ENCODE measurements at places on chromosomes 6 and 20.

DNA sequence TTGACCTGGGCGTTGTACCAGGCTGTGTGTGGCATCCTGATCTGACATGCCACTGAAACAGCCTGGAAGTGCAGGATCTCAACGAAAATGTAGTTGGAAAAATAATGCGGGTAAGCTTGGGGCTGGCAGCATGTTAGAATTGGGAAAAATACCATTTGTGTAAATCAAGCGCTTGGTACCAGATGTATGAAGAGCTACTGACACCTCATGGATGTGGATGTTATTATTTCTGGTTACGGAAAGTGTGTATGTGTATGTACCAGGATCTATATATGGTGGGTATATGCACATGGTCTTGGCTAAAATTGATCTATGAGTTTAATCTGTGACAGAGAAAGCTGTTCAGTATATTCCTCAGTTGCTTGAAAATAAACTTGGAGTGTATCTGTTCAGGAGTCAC, 22.7 kb downstream of the HIVEP1 start:
- DNase-seq = no peak

DNA sequence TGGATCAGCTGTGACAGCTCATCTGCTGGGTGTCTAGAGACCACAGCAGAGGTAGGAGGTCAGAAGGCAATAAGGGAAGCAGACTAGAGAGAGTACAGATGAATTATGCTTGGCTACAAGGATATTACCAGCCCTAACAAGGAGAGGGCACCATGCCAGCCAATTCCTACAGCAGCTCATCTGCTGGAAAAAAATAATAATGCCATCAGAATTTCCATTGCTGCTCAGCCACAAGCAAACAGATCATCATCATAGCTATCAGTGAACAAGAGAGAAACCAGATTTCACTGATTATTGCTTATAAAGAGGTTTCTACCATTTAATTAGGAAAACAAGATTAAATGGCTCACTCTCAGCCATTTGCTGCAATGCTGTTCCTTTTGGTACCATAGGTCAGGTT, 66.5 kb downstream of the PSMG4 start:
- DNase-seq = no peak

DNA sequence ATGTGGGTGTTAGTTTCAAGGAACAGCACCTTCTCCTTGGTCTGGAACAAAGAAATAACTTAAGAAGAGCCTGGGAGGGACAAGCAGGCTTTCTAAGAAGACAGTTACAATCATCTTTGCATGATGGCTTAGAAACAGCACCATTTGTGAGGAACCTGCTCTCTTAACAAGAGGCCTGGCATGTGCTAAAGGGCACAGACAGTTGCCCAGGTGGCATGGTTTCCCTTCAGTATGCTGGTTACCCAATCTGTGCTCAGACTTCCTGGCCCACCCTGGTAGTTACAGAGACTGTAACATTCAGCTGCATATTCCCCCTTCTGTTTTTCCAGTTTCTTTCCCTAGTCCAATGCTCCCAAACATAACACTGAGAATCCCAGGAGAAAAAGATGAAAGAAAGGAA, 84.0 kb downstream of the CHD6 start:
- DNase-seq = no peak

DNA sequence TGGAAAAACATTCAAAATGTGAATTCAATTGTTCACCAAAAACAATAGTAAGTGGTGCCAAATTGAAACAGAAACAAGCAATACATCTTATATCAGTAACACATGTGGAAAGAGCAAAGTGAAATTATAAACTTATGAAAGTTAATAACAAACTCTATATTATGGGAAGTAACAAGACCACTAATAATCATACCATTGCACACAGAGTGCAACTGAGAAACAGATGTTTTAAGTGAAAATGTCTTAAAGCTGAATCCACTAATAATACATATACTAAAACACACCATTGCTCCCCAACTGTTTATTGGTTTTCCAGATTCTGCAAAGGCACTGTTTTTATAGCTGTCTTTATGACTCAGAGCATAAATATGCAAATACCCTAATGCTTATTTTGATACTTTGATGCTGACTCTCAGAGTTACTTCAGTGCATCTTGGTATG, 292.3 kb downstream of the RFPL4B start:
- DNase-seq = no peak

GRCh38 chr6:7468382-7469081, 72.9 kb upstream of the DSP start:
- DNase-seq = no peak

GRCh38 chr20:25478889-25479568, 71.6 kb downstream of the GINS1 start:
- DNase-seq = no peak

DNA sequence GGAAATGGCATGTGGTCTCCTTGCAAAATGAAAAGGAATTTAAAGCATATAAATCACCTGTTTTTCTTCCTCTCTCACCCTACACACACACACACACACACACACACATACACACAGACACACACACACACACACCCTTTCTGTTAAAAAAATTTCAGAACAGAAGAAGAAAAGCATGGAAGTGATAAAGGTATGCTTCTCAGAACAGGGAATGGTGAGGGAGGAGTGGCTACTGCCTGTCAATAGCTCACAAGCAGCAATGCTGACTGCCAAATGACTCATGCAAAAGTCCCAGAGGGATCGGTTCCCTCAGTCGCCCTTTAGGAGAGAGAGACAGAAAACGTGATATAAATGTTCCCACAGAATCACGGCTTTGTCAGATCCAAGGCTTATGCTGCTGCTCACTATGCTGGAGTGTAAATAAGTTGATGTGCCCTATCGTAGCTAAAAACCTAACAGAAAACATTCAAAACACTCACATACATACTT, 102.6 kb downstream of the IBTK start:
- DNase-seq = no peak

GRCh38 chr6:109472132-109472995, 10.7 kb downstream of the ZBTB24 start:
- no peak for DNase-seq

GRCh38 chr20:32819992-32820697, 391 bp downstream of the MAPRE1 start:
- no peak for DNase-seq

- DNase-seq = no peak
These were observed 16.2 kb upstream of the CEBPB start for GRCh38 chr20:50174456-50174855.

- no peak for DNase-seq
These were observed 47.2 kb downstream of the VEGFA start for GRCh38 chr6:43817192-43817591.

GRCh38 chr20:25020901-25021301, 28.4 kb upstream of the APMAP start:
- DNase-seq = no peak

GRCh38 chr20:45912344-45912682, 358 bp upstream of the PLTP start:
- no peak for DNase-seq

DNA sequence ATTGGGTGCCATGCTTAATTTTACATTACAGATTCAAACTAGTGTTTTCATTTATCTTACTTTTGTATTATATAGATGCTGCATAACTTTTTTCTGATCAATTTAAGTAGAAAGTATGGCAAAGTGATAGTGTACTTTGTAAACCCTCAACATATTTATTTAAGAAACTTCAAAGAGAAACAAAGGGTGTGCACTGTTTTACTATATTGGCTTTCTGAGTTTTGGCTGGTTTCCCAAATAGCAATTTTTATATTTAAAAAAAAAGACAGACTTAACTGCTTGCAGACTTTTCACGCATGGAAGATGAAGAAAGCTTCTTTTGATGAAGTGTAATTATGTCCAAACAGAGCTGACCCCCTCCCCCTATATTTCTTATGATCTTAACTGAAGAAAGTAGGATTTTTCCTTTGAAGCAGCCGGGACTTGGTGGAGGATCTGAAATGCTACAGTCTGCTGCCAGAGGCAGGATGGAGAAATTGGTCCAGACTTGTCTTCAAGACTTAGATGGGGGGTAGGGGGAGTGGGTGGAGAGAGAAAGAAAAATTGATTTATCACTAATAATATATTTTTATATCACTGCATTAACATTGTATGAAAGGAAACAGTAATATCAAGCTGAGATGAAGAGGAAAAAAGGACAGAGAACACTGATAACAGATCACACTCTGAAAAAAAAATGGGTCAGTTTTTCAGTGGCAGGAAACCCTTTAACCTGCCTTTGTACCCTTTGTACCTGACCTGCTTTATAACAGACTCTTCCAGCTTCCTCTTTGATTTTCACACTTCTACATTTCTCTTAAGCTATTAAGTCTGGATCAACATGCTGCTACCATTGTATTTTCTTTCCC, 56.0 kb upstream of the SUPT3H start:
- DNase-seq = no peak

GRCh38 chr6:113640051-113640450, 217.1 kb upstream of the MARCKS start:
- DNase-seq = no peak

- DNase-seq = no peak
These were observed 79.5 kb downstream of the FOXA2 start for GRCh38 chr20:22504829-22505377.

GRCh38 chr6:156866220-156867015, 89.2 kb downstream of the ARID1B start:
- DNase-seq = no peak

DNA sequence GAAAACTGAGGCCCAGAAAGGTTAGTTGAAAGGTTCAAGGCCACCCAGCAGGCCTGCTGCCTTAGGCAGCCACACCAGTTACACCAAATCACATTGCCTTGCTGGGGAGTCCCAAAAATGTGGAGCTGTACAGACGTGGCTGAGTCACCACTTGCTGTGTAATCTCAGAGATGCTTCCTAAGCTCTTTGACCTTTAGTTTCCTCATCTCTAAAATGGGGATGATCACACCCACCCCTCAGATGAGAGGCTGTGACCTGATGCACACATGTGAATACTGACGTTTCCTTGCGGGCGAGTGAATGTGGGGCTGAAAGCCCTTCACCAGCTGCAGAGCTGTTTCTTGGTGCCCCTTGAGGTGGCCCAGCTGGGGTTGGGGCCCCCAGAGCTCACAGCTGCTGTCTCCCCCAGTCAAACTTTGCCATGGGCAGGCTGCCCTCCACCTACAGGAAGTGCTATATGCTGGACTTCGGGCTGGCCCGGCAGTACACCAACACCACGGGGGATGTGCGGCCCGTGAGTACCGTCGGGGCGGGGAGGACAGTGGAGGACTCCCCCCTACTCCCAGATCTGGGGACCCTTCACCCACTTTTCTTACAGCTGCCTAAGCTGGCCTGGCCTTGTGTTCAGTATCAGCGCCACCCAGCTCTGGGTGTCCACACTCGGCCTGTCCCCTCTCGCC, 11.0 kb downstream of the TTBK1 start:
- DNase-seq = no peak

DNA sequence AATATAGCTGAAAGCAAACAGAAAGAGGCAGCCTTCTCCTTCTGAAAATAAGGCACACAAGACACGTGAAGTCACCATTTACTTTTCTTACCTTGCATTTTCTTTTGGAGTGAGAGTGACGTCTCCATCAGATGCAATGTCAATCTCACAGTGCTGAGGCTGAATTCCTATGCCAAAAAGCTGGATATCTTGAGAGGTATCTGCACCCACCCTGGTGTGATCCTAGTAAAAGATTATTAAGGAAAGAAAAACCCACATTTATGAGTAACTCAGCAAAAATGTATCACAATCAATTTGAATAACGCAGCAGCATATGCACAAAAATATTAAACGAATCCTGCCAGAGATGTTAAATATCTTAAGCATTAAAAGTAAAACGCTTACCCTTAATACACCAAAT, 121.4 kb upstream of the NUP153 start:
- DNase-seq = no peak

DNA sequence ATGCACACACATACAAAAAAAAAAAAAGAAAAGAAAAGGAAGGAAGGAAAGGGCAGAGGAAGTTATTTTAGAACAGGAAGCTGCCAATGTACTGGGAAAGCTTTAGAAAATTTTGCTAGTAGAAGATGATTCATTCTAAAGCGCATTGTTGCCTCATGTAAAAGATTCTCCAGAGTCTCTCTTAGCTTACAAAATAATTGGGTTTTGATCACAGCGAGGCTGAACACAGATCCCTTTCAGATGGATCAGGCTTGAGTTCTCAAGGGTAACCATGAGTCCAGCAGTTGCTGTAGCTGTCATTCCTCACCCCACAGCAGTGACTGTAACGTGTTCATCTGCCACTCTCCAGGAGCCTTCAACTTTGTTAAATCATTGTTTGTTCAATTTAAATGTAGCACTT, 81.9 kb downstream of the PHACTR2 start:
- DNase-seq = no peak

GRCh38 chr20:6993011-6993410, 225.5 kb downstream of the BMP2 start:
- no peak for DNase-seq

DNA sequence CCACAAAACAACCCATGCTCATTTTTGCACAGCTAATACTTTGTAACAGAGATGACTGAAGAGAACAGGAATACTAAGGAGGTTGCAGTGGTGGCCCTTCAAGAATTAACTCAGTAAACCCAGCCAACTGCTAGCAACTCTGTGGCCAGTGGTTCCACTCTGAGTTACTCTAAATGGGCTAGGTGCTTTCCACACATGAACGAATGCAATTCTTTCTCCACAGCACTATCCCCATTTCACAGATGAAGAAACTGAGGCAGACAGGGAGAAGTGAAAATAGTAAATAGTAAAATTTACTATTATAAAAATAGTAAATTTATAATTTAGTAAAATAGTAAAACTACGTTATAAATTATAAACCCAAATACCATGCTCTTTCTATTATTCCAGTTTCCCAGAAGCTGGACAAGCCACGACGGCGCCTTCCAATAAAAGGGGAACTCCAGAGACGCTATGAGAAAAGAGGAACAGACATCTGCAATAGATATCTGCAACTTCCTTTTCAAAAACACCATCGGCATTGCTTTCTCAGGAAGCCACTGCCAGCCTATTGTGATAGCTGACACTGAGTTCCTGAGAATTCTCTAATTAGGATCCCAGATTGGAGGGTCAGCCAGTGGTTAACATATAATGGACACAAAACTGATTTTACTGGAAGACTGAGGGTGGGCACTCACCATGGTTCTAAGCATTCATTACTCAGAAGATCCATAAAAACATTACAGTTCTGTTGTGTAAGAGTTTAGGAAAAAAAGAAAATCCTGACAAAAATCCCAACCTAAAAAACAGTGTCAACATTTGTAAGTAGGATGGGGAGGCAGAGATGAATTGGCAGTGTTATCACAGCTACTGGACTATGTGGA, 16.2 kb downstream of the FKBP1A start:
- DNase-seq = no peak

Measured in C1 segment of cervical spinal cord (tissue), 14 donors.